ENCODE measurements at places on chromosomes 2 and 18.
A peak's percentile ranks its signal among the peaks of the same experiment; 100 is the strongest.

- DNase-seq: no peak
These were observed 139.6 kb upstream of the MYCN start for GRCh38 chr2:15800495-15801329.

DNA sequence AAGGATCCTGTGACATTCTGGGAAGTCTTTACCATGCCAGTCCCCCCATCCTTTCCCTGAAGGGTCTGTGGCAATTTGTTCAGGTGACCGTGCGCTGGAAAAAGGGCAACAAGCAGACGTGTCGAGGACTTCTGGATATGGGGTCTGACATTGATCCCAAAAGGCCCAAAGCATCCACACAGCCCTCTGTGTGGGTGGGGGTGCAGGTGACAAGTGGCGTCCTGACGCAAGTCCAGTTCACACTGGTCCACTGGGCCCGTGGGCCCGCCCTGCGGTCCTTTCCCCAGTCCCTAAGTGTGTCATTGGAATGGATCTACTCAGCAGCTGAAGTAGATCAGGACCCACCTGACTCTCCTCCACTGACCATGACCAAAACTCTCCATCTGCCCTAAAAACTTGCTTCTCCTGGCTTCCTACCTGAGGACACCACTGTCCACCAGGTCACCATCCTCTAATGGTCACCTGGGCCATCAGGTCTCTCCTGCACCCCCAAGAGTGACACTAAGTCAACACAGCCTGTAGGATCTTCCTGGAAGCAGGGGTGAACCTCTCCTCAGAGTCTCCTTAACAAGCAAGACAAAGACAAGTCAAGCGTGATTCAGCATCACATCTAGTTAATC is 85.6 kb upstream of the SLC66A3 start:
- DNase-seq: no peak

DNA sequence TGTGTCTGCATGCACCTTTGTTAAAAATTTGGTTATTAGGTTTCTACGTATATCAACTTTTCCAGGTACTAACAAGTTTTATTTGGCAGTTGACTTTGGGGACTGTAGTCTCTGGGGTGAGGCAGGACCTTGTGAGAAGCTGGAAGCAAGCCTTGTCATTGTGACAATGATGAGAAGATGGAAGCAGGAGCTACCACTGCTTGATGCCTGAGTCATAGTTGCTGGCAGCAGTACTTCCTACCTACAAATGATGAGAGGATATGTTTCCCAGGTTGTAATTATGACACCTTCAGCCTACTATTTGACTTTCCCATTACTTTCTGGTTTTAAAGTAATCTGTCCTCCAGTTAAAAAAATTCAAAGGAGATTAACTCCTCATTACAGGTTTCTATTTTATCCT is 516.3 kb downstream of the NRXN1 start:
- DNase-seq: no peak

- DNase-seq: no peak
These were observed 14.1 kb upstream of the TMEFF2 start for GRCh38 chr2:192208848-192209247.

- no peak for DNase-seq
These were observed 98.6 kb downstream of the CALCRL start for GRCh38 chr2:187349326-187349944.

- no peak for DNase-seq
These were observed 127.8 kb downstream of the MEP1B start for GRCh38 chr18:32317651-32318050.

- DNase-seq: no peak
These were observed 340.4 kb upstream of the MMADHC start for GRCh38 chr2:149928011-149928410.

DNA sequence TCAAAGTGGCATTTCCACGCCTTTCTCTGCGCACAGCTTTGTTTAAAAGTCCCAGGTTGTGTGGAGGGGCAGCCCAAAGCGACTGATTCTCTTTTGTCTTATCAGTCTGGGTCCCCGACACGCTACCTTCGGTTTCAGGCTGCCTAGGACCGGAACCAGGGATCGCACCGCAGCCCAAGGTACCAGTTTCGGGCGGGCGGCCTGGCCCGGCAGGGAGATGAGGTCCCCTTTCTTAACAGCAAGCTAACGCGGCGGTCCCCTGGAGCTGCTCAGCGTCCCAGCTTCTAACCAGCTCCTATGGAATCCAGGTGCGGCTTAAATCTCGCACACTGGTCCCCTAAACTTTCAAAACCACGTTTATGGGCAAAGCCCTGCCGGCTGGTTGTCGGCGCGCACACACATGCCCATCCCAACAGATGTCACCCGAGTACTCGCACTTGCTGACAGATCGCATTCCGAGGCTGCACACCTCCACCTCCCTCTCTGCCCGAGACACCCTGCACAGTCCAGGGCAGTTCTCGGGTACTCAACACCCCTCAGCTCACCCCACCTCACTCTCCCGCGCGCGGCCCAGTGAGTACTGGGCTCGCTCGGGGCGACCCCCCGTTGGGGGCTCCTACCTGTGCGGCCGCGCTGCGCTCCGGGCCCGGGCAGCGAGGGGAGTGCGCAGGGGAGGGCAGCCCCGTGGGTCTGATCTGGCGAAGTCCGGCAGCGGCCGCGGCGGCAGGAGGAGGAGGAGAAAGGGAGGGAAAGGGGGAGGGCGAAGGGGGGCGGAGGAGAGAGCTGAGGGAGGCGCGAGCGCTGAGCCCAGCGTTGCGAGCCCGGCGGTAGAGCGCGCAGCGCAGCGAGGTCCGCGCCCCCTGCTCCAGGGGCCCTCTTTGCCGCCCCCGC is at the start of gene EFEMP1:
Gene EFEMP1 (minus strand): TSS at position 692 of the 891 bp plus-strand sequence. CDS start 1,342 bp downstream, outside the sequence.
- DNase-seq: no peak

DNA sequence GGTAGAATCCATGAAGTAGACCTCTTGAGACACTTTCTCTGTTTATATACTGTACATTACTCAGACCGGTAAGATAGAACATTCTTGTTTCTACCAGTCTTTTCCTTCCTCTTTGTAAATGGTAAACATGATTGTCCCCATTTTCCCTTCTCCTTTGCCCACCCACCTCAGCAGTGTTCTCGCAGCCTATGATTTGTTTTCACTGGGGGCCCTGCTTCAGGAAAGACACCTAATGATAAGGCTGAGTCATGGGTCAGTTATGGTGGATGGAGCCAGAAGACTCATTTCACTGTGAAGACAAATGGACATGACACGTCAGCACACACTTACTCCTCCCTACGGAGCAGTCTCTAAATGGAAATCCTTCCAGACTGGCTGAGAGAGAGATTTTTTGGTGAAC is 23.7 kb downstream of the CENPO start:
- DNase-seq: no peak

GRCh38 chr2:70626254-70626990 is 72.8 kb upstream of the TGFA start:
- no peak for DNase-seq

GRCh38 chr2:108835040-108835439 is 48.5 kb downstream of the CCDC138 start:
- DNase-seq: no peak

- no peak for DNase-seq
These were observed 588.1 kb downstream of the DCDC2C start for GRCh38 chr2:4291430-4291829.

- no peak for DNase-seq
These were observed 72.0 kb upstream of the ZCCHC2 start for GRCh38 chr18:62450546-62451410.

- no peak for DNase-seq
These were observed 76.7 kb upstream of the PKDCC start for GRCh38 chr2:41970988-41971660.

GRCh38 chr2:86175828-86176227 is 19.4 kb downstream of the IMMT start:
- no peak for DNase-seq

- DNase-seq: no peak
These were observed 24.8 kb downstream of the ESCO1 start for GRCh38 chr18:21575656-21576055.

- DNase-seq: no peak
These were observed 7.8 kb downstream of the TIA1 start for GRCh38 chr2:70240599-70240998.

DNA sequence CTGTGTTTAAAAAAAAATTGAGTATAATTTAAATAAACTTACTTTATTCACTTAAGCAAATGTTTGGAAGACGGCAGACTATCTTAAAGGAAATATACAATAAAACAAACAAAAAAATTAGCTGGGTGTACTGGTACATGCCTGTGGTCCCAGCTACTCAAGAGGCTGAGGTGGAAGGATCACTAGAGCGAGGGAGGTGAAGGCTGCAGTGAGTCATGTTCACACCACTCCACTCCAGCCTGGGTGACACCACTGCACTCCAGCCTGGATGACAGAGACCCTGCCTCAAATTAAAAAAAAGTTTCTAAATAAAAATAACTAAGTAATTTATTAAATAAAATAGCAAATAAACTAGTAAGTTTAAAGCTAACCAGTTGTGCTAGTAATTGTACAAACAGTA is 7.5 kb downstream of the PUM2 start:
- DNase-seq: no peak

DNA sequence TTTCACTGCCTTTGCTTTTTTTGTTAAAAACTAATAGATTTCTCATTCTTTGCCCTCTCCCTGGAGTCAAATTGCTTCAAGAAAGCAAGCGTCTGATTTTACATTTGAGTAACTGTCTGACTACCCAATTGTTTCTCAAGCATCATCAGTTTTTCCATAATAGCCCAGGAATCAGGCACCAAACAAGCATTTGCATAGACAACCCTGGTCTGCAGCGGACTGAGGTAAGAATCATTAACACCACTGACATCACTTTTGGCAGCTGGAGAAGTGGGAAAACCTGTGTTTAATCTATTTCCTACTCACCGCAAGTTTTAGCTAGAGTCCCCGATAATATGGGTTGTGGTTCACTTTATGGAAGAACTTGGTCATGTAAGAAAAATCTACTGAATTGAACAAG is 55.7 kb downstream of the IRS1 start:
- DNase-seq: no peak

- no peak for DNase-seq
These were observed 4.6 kb downstream of the MIB1 start for GRCh38 chr18:21745231-21745630.

GRCh38 chr2:16168506-16169264 is 228.3 kb downstream of the MYCN start:
- no peak for DNase-seq

DNA sequence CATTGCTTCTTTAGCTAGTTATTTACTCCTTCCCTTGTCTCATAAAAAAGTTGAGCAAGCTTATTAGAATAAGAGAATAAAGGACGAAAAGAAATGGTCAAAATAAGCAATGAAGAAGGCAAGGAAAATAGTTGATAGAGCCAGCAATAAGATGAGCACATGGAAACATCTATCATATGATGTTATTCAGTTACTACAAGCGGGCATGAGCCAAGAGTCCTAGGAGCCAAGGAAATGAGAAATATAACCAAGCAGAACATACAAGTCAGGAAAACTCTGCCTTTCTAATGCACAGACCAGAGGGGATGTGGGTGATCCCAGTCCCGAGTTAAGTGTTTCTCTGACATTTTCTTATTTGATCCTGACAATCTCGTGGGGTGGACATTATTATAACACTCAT is 33.9 kb downstream of the INO80C start:
- no peak for DNase-seq

DNA sequence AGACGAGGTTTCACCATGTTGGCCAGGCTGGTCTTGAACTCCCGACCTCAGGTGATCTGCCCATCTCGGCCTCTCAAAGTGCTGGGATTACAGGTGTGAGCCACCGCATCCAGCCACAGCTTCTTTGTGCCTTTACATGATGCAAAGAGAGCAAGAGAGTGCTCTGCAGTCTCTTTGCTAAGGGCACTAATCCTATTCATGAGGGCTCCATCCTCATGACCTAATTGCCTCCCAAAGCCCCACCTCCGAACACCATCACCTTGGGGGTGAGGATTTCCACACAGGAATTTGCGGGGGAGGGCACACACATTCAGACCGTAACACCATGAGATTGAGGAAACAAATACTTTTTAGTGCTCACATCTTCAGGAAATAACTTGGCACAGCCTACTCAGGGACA is 91.8 kb downstream of the PDCL3 start:
- DNase-seq: no peak

- no peak for DNase-seq
These were observed 331.9 kb upstream of the GULP1 start for GRCh38 chr2:187959821-187960220.

DNA sequence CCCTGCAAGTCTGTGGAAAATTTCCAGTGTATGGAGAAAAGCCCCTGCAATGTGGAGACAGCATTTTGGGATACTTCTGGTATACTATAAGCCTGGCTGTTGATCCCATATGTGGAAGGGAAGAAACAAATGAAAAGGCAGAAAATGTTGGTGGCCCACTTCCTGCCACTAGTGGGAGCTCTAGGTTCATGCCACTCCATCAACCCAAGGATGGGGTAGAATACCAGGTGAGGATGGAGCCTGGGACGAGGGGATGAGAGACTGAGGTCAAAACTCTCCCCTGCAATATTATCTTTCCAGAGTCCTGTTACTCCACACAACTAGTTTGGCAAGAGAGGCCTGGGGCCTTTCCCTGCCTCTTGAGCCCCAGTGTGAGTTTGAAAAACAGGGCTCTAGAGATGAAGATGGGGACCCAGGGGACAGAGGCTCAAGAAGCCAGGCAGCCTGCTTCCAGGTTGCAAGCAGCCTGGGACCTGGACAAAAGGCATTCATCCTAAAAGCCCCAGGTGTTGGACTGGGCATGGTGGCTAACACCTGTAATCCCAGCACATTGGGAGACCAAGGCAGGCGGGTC is 31.9 kb downstream of the BMP10 start:
- DNase-seq: no peak

- DNase-seq: peak; percentile 8
These were observed 58.3 kb downstream of the WDR7 start for GRCh38 chr18:56709463-56709862.

GRCh38 chr2:52632543-52632942 is 1135.1 kb upstream of the CHAC2 start:
- DNase-seq: no peak

DNA sequence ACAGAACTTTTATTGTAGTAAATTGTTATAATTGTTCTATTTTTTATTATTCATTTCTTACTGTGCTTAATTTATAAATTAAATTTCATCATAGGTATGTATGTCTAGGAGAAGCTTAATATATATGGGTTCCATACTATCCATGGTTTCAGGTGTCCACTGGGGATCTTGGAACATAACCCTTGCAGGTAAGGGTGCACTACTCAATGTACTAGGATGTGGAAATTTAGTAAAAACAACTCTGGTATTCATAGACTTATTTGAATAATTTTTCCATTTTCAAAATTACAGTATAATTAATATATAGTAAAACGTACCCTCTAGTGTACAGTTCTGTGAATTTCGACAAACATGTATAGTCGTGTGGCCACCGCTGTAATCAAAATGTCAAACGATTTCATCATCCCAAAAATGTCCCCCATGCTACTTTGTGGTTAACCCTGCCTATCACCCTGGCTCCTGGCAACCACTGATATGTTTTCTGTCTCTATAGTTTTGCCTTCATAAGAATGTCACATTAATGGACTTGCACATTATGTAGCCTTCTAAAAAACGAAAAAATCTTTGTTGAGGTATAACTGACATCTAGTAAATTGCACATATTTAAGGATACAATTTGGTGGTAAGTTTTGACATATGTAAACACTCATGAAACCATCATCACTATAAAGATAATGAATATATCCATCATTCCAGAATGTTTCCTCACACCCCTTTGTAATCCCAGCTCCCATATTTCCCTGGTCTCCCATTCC is 45.7 kb downstream of the ARL5A start:
- no peak for DNase-seq

GRCh38 chr2:98846041-98846440 is 90.0 kb downstream of the CRACDL start:
- no peak for DNase-seq

GRCh38 chr2:189304360-189304759 is 124.8 kb upstream of the COL5A2 start:
- peak; percentile 27 for DNase-seq
